ENCODE measurements at places on chromosomes 5 and 9.
A peak's percentile ranks its signal among the peaks of the same experiment; 100 is the strongest.

DNA sequence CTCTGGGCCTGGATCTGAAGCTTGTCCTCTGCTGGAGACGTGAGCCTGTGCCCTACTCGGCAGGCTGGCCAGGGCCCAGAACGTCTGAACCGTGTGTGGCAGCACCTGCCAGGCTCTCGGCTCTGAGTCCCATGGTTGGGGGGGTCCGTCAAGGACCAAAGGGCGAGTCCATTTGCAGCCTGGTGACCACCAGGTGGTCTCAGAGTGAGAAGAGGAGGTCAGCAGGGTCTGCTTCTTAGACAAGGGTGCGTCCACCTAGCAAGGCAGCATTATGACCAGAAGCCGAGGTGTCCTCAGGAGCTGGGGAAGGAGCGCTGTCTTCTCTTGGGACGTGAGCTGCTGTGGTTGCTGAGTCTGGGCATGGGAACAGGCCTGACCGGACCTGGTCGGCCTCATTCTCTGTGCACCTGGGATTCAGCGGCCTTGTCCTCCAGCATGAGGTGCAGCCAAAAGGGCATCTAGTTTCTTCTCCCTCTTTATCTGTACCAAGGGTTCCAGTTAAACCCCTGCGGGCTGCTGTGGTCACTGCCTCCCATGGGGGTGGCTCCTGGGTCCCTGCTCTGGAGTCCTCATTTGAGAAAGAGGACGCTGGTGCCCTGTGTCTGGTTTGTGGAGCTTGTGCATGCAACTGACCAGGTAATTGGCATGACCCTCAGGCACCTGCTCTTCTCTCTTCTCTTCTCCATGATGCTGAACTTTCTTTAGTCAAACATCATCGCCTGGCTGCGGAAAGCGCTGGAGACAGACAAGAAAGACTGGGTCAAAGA, 14.4 kb downstream of the EXOC3 start:
- DNase-seq: no peak

- no peak for DNase-seq
Observed at GRCh38 chr5:133129950-133130349, 78.1 kb downstream of the HSPA4 start.

DNA sequence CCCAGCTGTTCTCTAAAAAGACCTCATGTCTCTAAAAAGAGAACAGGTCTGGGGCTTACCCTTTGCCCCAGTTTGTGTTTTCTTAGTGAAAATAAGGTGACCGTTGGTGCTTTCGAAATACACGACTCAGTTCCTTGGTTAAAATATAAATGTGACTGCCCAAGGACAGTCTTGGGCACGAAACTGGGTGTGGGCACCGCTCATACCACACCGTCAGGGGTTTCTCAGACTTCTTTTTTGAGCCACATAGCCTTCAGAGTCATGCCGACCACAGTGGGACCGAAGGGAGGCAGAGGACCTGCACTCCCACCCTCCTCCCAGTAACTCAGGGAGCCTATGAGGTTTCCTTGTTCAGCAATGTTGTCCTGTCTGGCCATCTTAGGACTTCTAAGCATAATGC, 6.5 kb downstream of the SNX18 start:
- no peak for DNase-seq

GRCh38 chr9:83140061-83140460, 77.1 kb upstream of the RASEF start:
- DNase-seq: no peak

DNA sequence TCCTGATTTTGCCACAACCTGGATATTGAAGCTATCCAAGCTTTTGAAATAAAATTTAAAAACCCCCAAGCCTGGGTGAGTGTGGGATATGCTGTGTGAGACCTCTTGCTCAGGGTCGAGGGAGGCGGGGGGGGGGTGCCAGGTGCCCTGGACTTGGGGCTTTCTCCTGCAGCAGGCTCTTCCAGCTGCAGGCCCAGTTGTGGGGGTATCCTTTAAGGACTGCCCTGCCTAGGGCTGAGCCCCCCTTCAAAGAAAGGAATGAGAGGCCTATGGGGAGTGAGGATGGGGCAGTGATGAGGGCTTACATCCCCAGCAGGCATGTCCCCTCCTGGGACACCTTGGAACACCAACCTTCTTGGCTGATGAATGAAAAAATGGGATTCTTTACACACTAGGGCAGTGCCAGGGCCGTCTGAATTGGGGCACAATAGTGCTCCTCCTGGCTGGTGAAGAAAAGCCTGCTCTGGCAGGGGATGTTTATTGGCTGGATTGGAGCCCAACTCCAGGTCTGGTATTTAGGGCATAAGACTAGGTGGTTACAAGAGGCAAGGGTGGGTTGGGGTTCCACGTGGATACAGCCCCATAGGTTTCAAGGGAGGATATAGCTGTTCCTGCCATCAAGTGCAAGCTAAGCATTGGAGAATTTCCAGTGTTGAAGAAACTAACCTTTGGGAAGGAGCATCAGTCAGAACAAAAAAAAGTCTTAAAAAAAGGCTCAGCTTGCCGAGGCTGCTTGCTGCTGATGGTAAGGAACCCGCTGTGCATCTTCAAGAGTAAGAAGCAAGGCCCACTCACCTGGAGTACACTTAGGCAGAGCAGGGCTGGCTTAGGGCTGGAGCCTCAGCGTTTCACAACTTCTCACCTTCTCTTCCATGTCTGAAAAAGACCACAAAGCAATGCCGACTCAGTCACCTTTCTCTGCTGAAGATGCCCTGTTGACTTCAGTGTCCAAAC, 7.0 kb downstream of the HNRNPAB start:
- DNase-seq: no peak

- no peak for DNase-seq
Observed at GRCh38 chr5:89292487-89292886, 409.5 kb upstream of the MEF2C start.

GRCh38 chr5:12284604-12285003, 380.4 kb upstream of the CTNND2 start:
- no peak for DNase-seq

DNA sequence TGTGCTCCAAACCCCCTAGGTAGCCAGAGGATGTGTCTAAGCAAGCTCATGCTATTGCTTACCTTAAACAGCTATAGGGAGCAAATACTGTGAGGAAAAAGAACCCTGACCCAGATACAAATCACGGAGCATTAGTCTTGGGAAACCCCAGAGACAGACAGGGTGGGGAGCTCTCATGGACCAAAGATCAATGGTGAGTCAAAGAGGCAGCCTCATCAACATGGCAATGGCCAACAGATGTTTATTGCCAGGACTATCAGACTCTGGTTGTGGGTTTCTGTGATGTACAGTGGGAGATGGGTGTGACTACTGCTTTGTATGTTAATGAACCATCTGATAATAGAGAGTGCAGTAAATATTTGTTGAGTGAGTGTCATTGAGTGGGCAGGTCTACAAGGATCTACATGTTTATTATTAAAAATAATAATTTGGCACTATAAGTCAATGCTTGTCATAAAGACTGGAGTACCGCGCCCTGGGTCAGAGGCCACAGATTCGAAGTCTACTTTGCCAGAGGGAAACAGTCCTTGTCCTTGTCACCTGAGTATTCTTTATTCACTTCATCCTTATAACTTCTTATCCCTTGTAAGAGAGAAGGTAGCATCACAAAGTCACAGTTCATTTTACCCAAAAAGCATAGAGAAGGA, 56.5 kb upstream of the RAI14 start:
- no peak for DNase-seq

GRCh38 chr9:36288070-36288469, 29.8 kb upstream of the GNE start:
- DNase-seq: no peak

DNA sequence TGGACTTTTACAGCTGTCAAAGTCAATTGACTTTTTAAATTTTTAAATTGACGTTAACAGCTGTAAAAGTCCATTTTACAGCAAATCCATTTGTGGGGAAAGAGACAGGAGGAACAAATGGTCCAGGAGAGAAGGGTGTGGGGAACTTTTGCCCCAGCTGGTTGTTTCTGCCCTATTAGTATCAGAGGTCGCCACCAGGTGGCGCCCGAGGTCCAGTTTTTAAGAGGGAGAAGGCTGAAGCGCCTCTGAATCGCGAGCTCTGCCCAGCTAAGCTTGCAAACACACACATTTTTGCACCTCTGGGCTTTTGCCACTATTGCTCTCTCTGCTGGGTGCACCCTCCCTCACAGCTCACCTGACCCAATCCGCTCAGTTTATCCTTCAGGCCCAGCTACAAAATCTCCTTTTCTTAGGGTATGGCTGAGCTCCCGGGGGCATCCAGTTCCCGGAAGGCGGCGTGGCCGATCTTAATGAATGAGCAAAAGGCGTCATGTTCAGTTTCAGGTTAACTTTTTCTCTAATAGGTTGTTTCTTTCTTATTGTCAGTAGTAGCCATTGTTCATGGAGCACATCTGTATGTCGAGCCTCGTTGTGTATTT, 6.3 kb upstream of the TTLL11 start:
- peak; percentile 46 for DNase-seq

DNA sequence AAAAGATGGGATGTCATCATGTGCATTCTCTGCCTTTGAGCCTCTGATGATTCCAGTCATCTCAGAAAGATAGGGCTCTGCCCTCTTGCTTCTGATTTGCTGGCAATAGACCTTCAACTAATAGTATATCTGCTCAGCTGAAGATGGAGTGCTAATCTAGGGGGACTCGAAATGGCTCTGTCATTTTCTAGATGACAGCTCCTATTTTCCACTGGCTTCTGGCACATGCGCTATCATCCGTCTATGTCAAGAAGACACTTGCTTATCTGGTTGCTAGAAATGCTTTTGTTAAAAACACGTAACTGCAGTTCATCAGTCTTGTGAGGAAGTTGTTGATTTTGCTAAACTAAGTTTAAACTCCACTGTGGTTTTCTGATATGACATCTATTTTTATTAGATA, 265.5 kb upstream of the ZNF608 start:
- DNase-seq: no peak

- no peak for DNase-seq
Observed at GRCh38 chr9:27504259-27504658, 19.8 kb upstream of the IFNK start.

DNA sequence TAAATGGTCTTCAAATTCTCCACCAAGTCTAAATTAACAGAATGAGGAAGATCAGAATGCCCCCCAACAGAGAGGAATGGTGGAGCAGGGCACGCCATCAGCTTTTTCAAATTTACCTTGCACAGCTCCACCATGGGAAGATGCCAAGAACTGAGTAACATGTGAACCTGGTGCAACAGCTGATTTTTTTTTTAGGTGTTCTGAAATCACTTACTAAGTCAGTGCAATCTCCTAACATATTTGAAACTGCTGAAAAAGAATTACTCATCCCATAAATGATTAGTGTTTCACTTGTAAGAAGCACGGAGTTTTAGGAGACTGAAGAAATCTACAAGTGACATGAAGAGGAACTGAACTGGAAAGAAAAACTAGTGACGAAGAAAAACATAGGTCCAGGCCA, 5.1 kb downstream of the TMEM245 start:
- DNase-seq: peak; percentile 57

DNA sequence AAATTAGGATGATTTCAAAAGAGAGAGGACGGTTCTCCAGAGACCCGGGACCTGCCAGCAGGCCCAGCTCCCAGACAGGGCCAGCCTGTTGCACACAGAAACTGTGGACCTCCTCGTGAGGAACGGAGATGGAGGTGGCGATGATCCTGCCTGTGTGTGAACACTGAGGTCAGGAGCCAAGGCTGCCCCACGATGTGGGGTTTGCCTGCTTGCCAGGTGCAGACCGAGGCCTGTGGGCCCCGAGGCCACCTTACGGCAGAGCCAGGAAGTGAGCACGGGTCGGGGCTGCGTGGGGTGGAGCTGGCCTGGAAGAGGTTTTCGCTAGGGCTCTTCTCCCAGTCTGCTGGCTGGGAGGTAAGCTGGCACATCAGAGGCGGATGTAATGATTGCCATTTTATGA, 4.3 kb downstream of the FAM163B start:
- DNase-seq: no peak

GRCh38 chr9:83441390-83441789, 96.8 kb downstream of the FRMD3 start:
- no peak for DNase-seq

GRCh38 chr9:31390403-31391025, 993.9 kb upstream of the ACO1 start:
- no peak for DNase-seq

GRCh38 chr9:117528225-117528624, 113.4 kb upstream of the ASTN2 start:
- no peak for DNase-seq

GRCh38 chr9:34793428-34793827, 83.5 kb upstream of the CCL21 start:
- no peak for DNase-seq

DNA sequence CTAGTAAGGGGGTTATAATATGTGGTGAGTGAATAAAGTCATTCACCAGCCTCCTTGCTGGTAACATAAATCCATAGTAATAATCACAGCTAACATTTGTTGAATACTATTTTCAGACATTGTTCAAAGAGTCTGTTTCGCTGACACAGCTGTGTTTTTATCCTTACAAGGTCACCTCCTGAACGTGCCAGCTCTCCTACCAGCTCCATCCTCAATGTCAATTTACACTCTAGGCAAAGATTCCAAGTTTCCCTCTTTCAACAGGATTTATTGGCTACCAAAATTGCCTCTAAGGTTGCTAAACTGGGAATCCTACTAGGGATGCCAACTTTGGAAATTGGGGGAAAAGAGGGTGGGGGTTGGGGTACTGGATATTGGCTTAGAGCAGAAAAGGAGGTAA, 30.7 kb upstream of the SMC5 start:
- no peak for DNase-seq

DNA sequence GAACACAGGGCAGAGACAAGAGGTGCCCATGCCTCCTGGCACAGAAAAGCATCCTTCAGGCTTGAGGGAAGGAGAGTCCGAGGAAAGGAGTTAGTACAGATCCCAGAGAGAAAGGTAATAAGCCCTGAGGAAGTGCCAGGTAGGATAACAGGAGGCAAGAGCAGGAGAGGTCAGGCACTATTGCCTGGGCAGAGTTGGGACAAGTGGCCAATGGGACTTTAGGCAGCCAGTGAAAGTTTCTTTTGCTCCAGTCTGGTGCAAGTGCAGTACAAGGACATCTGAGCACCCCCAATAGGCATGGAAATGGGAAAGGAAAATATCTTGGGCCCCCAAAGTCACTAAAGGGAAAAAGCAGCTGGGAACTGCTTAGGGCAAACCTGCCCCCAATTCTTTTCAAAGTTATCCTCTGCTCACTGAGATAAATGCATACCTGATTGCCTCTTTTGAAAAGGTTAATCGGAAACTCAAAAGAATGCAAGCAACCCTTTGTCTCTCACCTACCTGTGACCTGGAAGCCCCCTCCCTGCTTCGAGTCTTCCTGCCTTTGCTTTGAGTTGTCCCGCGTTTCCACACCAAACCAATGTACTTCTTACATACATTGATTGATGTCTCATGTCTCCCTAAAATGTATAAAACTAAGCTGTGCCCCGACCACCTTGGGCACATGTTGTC, 46.5 kb downstream of the ELOVL7 start:
- no peak for DNase-seq
